ENCODE measurements at places on chromosomes 5 and 9.

- DNase-seq, result no peak
Observed at GRCh38 chr5:164475339-164475977, 970.0 kb downstream of the MAT2B start.

DNA sequence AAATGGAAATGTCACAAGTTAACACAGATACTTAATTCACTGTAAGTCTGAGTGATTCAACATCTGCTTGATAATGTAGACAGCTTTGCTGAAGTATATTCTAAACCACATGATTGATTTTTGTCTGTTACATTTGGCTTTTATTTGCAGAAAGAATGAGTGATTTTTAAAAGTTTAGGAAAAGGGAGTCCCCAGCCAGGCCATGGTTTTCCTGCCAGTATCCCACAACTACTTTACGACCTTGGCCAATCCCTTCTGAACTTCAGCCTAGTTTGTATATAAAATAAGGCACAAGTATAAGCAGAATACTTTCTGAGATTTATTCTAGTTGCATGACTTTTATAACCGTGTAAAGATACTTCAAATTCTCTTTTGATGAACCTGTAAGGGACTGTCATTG, 27.1 kb downstream of the WDR36 start:
- no peak for DNase-seq

DNA sequence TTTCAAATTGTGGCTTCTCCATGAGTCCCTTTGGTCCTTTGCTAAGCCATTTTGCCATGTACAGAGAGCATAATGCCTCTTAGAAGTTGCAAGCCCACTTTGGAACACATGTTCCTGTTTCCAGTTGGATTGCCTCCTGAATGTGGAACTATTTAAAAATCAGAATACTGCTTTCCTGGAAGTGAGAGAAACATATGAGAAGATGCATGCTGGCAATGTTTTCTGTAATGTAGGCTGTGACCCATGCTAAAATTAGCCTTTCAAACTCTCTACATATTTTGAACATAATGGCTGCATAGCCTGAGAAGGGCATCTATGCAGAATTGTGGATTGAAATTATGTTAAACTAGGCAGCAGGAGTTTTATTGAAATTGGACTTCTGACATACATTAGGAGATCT, 175.5 kb upstream of the PAPPA start:
- no peak for DNase-seq

GRCh38 chr9:21744320-21744719, 58.1 kb upstream of the MTAP start:
- no peak for DNase-seq

GRCh38 chr5:107743373-107744000, 72.8 kb upstream of the EFNA5 start:
- DNase-seq, result no peak

GRCh38 chr9:134681061-134681661, 39.6 kb downstream of the COL5A1 start:
- no peak for DNase-seq

DNA sequence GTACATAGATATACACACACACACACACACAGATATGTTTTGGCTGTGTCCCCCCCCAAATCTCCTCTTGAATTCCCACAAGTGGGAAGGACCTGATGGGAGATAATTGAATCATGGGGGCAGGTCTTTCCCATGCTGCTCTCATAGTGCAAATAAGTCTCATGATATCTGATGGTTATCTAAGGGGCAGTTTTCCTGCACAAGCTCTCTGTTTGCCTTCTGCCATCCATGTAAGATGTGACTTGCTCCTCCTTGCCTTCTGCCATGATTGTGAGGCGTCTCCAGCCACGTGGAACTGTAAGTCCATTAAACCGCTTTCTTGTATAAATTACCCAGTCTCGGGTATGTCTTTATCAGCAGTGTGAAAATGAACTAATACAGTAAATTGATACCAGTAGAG, 15.9 kb upstream of the ALDOB start:
- no peak for DNase-seq

DNA sequence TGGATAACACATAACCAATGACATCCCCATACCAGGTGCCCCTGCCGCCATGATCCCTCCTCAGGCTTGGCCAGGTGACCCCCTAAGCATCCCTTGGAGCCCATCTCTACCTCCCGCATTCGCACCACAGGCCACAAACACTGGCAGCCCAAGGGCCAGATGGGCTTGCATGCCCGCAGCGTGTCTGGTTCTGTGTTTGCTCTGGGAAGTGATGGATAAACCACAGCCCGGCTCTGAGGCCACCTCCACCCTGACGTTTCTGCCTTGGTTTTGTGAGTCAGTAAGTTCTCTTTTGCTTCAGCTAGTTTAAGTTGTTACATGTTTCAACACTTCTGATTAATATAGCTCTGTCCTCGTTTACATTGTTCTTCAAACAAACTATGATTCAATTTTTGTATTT, 172.4 kb upstream of the PHYKPL start:
- DNase-seq, result no peak

- no peak for DNase-seq
Observed at GRCh38 chr9:27518809-27519208, 5.3 kb upstream of the IFNK start.

- no peak for DNase-seq
Observed at GRCh38 chr5:175508896-175509295, 30.5 kb downstream of the SFXN1 start.

DNA sequence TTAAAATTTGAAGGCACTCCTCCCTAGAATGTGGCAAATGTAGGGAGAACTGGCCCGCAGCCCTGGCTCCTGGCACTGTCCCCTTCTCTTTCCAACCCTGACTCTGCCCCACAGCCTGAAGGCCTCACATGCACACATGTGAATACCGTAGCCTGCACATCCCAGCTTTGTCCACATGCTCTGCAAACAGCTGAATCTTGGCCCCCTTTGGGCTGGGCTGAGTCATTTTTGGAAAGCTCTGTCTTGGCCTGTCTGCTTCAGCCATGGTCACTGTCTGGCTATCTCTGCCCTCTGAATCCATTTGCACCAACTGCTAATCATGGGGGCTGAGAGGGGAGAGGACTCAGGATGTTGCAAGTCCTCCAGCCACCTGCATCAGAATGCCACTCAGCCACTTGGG, 22.1 kb upstream of the GALNT10 start:
- DNase-seq, result no peak

- DNase-seq, result no peak
Observed at GRCh38 chr5:25891691-25892090, 1146.7 kb downstream of the CDH9 start.

- DNase-seq, result no peak
Observed at GRCh38 chr5:158451203-158451992, 592.5 kb upstream of the CLINT1 start.

- no peak for DNase-seq
Observed at GRCh38 chr5:68345171-68345570, 129.6 kb downstream of the PIK3R1 start.

- DNase-seq, result no peak
Observed at GRCh38 chr5:82544004-82544403, 265.9 kb upstream of the RPS23 start.

GRCh38 chr5:66769839-66770617, 173.8 kb downstream of the MAST4 start:
- no peak for DNase-seq

- DNase-seq, result no peak
Observed at GRCh38 chr5:31027721-31028120, 165.8 kb upstream of the CDH6 start.

- DNase-seq, result no peak
Observed at GRCh38 chr9:113638897-113639296, 175.4 kb downstream of the RGS3 start.

- DNase-seq, result no peak
Observed at GRCh38 chr5:8615142-8615858, 746.4 kb downstream of the MTRR start.

GRCh38 chr5:29162297-29162696, 2031.2 kb upstream of the CDH6 start:
- no peak for DNase-seq

DNA sequence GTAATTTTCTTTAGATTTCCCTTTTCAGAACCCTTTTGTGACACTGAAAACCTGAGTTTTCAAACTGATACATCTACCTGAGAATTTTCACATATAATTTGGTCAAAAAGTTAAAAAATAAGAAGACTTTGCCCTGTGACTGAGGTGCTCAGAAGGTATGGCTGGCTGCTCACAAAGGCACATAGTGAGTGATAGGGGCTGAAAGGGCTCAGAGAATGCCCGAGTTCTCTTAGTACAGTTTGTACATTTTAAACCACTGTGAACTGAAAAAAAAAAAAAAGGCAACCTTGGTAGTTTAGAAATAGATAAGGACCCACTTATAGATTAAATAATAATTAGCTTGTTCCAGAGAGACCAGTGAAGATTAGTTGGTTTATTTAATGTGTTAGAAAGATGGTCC, 18.1 kb upstream of the PSAT1 start:
- DNase-seq, result no peak

DNA sequence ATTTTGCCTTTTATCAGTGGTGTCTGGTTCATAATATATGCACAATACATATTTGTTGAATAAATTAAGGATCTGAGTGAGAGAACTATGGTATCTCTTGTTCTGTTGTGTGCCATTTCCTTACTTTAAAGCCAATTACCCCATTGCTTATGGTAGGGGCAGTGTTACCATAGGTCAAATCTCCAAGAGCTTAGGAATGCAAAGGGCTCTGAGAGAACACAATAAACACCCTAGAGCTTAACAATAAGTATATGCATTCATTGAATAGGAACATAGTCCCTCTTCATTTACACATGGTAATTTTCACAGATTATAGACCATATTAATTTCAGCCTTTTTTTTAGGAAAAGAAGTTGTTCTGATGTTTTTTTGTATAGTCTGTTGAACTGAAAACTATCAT, 112.2 kb downstream of the MCTP1 start:
- no peak for DNase-seq

DNA sequence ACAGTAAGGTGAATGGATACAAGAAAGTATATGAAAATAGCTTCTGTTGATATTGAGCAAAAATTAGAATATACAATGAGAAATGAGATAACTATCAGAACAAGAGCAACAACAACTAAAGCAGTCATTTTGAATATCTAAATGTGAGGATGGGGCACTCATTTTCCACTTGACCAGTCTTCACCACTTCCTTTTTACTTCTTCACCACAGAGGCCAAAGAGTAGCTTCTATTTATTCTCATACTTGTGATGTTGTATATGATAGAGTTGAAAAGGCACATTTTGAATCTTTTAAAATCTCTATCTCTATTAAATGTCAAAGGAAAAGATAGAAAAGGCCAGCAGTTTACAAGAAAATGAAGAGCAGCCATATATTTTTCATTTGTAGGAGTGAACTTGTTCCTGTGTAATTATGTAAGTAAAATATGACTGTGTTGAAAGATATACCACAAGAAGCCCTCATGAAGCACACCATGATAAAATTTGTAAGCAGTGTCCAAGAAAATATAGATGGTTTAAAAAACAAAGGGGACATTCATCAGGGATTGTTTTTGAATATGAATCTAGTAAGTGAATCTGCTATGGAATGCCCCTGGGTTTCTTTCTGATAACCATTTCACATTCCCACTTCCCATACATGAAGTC, 39.2 kb downstream of the ADAMTS19 start:
- DNase-seq, result no peak

- no peak for DNase-seq
Observed at GRCh38 chr5:36526537-36526936, 79.9 kb upstream of the SLC1A3 start.

GRCh38 chr5:171520300-171521174, 101.1 kb downstream of the FGF18 start:
- no peak for DNase-seq

DNA sequence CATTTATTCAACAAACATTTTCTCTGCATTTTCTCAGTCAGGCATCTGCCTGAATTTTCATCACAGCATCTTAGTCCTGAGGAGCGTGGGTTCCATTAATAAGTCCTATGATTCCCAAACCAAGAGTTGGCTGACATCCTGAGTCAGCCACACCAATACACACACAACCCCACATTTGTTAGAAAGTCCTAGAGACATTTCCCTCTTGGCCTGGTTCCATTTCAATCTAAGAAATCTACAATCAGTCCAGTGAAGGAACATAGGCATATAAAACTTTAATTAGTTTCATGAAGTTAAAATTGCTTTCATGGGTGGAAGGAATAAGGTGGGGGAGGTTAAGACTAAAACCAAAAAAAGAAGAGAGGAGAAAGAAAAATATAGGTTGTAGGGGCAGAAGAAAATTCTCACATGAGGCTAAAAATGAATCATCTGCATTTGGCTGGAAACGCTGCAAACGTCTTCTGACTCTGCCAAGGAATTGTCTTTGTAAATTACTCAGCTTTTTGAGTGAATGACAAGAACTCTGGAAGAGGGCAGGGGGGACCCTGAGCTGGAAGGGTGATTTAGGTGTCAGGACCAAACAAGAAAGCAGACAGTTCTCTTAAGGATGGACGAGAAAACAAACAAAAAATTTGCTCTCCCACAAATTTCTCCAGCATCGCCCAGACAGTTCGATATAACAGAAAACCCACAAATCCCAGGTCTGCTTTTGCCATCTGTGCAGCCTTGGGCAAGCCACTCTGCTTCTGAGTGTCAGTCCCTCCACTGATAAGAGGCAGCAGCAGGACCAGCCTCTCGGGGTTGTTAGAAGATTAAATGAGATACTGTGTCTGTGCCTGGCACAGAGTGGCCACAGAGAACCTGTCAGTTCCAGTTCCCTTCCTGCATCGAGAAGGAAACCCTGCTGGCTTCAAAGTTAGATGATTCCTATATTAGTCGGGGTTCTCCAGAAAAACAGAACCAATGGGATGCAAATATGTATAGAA, 289.7 kb downstream of the CDK5RAP2 start:
- DNase-seq, result no peak

- DNase-seq, result no peak
Observed at GRCh38 chr5:96503501-96504236, 70.6 kb upstream of the PCSK1 start.

DNA sequence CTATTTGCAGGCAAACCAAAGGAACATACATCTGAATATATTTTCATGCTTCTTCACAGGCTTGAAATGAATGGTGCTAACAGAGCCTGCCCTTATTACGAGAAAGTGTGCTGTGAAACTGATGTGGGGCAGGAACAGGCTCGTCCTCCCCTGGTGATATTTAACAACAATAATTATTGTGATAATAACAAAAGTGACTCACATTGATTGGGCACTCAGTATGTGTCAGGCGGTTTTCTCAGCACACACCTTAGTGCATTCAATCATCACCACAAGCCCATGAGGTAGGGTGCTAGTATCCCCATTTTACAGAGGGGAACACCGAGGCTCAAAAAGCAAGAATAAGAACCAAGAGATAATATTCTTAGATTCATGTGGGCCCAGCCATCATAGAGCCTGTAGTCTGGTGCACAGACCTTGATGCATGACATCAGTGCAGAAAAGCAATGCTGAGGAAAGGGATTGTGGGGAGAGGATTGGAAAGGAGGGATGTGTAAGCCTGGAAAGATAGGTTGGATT, 18.1 kb upstream of the BOD1 start:
- no peak for DNase-seq

- DNase-seq, result no peak
Observed at GRCh38 chr9:70142101-70142500, 98.5 kb downstream of the MAMDC2 start.

- no peak for DNase-seq
Observed at GRCh38 chr5:112710896-112711295, 26.8 kb upstream of the APC start.

GRCh38 chr5:150347003-150347402, 10.5 kb upstream of the TCOF1 start:
- DNase-seq, result no peak

GRCh38 chr5:149961186-149961685, 678 bp downstream of the SLC26A2 start:
- no peak for DNase-seq

GRCh38 chr5:98749046-98749445, 24.4 kb upstream of the RGMB start:
- no peak for DNase-seq

GRCh38 chr5:137497396-137498290, 1.5 kb downstream of the SPOCK1 start:
- DNase-seq, result no peak

GRCh38 chr5:170297589-170298462, at the start of gene LCP2:
Gene LCP2 (minus strand): TSS chr5:170297777. CDS start chr5:170297611, 166 bp downstream.
- no peak for DNase-seq
